ENCODE measurements at places on chromosomes 4 and X.

- DNase-seq, result no peak
- H3K27me3 ChIP-seq, result no peaks in the 10 kb centered on the region
- H3K27ac ChIP-seq, result no peak overlapping the region
- no peaks in the 10 kb centered on the region for H3K36me3 ChIP-seq
- H3K4me3 ChIP-seq, result no peak overlapping the region
- no peaks in the 10 kb centered on the region for H3K4me1 ChIP-seq
Observed at GRCh38 chr4:72513227-72513626, 55.8 kb downstream of the ADAMTS3 start.

DNA sequence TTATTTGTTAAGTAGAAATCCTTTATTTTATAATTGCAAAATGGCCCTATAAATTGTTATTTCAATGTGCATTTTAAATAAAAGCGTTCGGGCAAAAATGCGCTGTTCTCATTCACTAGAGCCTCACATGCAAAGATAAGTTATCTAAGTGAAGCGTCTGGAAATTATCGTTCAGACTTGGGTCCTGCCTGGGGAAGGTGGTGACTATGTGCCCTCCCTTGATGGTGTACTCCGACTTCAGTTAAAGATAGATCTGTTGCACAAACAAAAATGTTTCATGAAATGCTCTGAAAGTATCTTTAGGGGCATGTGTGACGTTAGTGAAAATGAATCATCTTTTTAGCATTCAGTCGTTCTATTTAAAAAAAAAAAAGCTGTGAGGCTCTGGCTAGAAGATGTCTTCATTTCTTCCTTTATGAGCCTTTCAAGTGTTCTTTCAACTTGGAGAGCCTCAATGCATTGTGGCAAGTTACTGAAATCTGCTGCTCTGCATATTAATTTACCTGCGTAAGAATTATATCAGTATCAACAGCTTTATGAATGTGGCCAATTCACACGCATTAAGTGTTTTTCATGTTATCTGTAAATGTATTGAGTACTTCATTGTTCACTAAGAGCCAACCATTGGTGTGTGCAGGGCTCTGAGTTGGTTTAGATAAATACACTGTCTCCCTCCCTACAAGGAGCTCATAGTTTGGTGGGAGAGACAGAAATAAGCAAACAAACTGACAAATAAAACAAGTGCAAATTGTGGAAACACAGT, 83.0 kb downstream of the AFF1 start:
- H3K4me3 ChIP-seq, result no peak overlapping the region
- H3K27me3 ChIP-seq, result no peaks in the 10 kb centered on the region
- H3K36me3 ChIP-seq, result no peaks in the 10 kb centered on the region
- peaks cover 51% of the 10 kb centered on the region for H3K4me1 ChIP-seq
- H3K27ac ChIP-seq, result no peak overlapping the region
- no peak for DNase-seq

DNA sequence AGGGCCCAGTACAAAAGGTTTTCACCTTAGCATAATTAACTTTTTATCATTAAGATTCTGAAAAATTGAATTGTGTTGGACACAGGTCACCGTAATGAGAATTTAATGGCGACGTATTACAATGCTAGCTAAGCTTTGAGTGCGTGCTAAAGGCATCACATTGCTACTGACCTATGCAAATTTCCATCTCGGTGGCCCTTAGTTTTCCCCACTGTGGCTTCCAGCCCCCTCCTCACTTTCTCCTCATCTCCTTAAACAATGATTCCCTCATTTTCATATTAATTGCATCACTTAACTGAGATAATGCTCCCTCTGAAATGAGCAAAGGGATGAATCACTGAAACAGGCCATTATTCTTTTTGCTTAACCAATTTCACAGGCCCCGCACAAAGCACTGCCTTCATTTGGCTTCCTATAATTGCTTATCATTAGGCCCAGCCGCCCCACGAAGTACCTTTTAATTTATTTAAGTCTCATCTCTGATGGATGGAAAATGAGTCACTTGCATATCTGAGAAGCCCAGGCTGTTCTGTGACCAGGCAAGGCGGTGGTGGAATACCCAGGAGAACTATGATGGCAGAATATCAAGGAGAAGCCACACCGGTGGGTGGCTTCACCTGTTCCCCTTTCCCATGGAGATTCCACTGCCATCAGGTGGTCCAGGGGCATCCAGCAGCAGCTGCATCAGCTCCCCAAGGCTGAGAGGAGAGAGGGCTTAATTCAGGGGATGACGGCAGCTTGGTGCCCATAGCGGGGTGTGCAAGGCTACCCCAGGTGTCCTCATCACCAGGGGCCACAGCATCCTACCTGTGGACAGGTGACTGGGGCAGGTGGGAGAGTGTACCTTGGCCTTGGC, 223.8 kb upstream of the BOD1L1 start:
- no peak overlapping the region for H3K4me3 ChIP-seq
- H3K27ac ChIP-seq, result no peak overlapping the region

GRCh38 chrX:44708470-44708869, 135.4 kb upstream of the DUSP21 start:
- no peak overlapping the region for H3K4me3 ChIP-seq
- H3K36me3 ChIP-seq, result no peaks in the 10 kb centered on the region
- no peaks in the 10 kb centered on the region for H3K27me3 ChIP-seq
- H3K4me1 ChIP-seq, result peaks cover 16% of the 10 kb centered on the region

DNA sequence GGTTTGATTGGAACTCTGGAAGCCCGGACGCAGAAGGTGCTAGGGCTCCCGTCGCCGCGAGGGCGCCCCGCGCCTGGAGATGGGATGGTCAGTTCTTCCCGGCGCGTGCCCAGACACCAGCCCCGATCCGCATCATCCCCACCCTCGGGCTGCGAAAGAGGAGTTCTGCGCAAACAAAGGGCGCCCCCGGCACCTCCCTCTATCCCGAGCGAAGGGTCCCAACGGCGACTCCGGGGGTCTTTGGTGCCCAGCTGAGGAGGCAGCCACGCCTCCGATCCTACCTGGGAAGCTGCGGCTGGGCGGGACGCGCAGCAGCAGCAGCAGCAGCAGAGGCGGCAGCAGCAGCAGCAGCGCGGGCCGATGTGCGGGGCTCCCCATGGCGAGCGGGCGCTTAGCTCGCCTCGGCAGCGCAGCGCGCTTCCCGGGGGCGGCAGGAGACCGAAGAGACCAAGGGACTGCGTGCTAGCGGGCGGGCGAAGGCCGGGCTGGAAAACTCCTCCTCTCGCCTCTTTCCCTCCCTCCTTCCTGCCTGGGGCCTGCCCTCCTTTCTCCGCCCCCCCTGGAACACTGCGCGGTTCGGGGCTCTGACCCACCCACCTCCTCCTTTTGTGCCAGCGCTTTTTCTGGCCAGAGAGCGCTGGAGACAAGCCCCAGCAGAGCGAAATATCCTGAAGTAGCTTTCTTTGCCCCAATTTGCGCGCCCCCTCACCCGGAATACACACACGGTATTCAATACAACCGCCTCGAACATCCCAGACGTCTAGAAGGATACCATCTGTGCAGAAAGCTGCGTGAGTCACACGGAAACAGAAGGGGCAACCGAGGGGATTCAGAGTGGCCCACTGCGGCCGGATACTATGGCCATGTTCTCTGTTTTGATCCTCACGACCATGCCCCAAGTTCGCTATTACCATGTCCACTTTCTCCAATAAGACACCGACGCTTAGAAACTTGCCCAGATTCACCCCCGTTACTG, at the start of gene SRPX:
Gene SRPX, minus strand, starts transcription at position 457 of the 976 bp plus-strand sequence. Its CDS starts 79 bp downstream, at position 378.
- H3K27ac ChIP-seq, result no peak within 1 kb of the TSS
- H3K36me3 ChIP-seq, result no peaks in the 10 kb centered on the region
- no peaks in the 10 kb centered on the region for H3K4me1 ChIP-seq

DNA sequence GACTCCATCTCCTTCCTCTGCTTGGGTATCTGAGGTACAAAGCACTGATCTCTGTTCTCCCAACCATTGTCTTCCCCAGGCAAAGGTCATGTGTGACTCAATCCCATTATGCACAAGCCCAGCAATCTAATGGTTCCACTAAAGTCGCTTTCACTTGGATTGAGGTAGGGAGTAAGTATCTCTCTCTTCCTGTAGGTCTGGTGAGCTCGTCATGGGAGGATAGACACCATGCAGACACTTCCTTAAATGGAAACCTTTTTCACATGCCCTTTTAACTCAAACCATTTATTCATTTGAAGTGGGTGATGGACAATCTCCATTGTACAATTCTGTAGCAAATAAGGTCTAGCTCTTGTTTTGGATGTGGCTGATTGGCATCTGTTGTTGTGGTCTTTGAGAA, 245.2 kb upstream of the CLNK start:
- DNase-seq, result no peak
- H3K36me3 ChIP-seq, result no peaks in the 10 kb centered on the region
- H3K27ac ChIP-seq, result no peak overlapping the region
- H3K4me3 ChIP-seq, result no peak overlapping the region

DNA sequence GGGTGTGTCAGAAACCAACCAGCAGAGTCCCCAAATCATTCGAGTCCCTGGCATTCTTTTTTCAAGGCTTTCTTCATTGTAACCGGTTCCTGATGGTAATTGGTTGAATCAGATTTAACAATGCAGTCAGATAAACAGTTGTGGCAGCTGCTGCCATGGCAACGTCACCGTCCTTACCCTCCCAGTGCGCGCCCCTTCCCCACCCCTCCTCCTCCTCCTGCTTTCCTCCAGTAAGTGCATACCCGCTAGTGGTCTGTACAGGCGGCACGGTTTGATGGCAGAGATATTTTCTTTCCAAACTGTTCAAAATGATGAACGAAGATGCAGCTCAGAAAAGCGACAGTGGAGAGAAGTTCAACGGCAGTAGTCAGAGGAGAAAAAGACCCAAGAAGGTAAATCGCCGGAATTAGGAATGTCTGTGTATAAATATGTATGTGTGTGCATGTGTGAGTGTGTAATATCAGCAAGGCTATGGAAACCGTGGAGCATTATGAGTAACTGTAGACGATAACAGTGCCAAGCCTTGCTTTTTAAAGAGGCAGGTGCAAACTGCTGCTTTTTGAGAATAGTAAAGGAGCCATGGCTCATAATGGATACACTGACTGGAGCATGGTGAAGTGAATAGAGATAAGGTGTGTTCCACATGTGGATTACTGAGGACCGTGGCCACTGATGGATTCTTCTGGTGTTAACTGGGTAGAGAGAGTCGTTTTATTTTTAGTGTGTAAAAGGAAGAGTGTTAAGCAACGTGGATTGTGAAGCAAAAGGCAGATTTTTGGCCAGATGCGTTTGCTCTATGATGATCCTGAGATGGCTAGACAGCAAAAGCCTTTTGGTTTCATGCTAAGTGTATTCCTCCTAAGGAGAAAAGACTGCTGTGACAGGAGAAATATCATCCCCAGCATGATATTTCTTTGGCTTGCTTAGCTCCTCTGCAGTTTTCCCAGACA, at the start of gene ANK2:
Gene ANK2, plus strand, starts transcription at position 233 of the 950 bp plus-strand sequence. Its CDS starts 76 bp downstream, at position 309.
- no peak for DNase-seq
- H3K27me3 ChIP-seq, result no peaks in the 10 kb centered on the region
- H3K36me3 ChIP-seq, result no peaks in the 10 kb centered on the region

GRCh38 chrX:103276581-103277002, at the start of gene TCEAL5:
TCEAL5 (minus strand) TSS chrX:103276750; CDS start chrX:103274563, 2,187 bp downstream.
- no peak for DNase-seq
- no peak within 1 kb of the TSS for H3K27ac ChIP-seq
- H3K27me3 ChIP-seq, result no peaks in the 10 kb centered on the region

- peak; percentile 32 for DNase-seq
- H3K27me3 ChIP-seq, result no peaks in the 10 kb centered on the region
- no peaks in the 10 kb centered on the region for H3K36me3 ChIP-seq
- H3K27ac ChIP-seq, result peak overlapping the region; percentile 85
- peaks cover 26% of the 10 kb centered on the region for H3K4me1 ChIP-seq
Observed at GRCh38 chr4:101348367-101348827, 1.1 kb upstream of the PPP3CA start.

DNA sequence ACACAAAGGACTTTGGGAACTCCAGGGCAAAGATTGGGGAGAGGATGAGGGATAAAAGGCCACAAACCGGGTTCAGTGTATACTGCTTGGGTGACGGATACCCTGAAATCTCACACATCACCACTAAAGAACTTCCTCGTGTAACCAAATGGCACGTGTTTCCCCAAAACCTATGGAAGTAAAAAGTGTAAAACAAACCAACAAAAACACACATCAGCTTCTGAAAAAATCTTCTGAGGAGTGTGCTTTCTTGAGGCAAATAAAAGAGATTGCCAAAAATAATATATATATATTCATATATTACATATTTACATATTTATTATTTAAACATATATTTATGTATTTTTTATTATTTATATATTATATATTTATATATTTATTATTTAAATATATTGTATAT, 3.9 kb downstream of the P2RY8 start:
- no peaks in the 10 kb centered on the region for H3K36me3 ChIP-seq
- H3K4me3 ChIP-seq, result no peak overlapping the region
- no peaks in the 10 kb centered on the region for H3K27me3 ChIP-seq
- H3K27ac ChIP-seq, result no peak overlapping the region
- no peak for DNase-seq
- H3K4me1 ChIP-seq, result no peaks in the 10 kb centered on the region

GRCh38 chr4:2394528-2394927, 23.9 kb downstream of the ZFYVE28 start:
- no peaks in the 10 kb centered on the region for H3K27me3 ChIP-seq
- H3K36me3 ChIP-seq, result no peaks in the 10 kb centered on the region
- H3K4me1 ChIP-seq, result no peaks in the 10 kb centered on the region
- no peak overlapping the region for H3K27ac ChIP-seq

GRCh38 chr4:7298619-7299009, 106.3 kb downstream of the SORCS2 start:
- H3K27ac ChIP-seq, result no peak overlapping the region
- H3K36me3 ChIP-seq, result no peaks in the 10 kb centered on the region
- no peak for DNase-seq
- no peaks in the 10 kb centered on the region for H3K4me1 ChIP-seq
- no peak overlapping the region for H3K4me3 ChIP-seq
- no peaks in the 10 kb centered on the region for H3K27me3 ChIP-seq

DNA sequence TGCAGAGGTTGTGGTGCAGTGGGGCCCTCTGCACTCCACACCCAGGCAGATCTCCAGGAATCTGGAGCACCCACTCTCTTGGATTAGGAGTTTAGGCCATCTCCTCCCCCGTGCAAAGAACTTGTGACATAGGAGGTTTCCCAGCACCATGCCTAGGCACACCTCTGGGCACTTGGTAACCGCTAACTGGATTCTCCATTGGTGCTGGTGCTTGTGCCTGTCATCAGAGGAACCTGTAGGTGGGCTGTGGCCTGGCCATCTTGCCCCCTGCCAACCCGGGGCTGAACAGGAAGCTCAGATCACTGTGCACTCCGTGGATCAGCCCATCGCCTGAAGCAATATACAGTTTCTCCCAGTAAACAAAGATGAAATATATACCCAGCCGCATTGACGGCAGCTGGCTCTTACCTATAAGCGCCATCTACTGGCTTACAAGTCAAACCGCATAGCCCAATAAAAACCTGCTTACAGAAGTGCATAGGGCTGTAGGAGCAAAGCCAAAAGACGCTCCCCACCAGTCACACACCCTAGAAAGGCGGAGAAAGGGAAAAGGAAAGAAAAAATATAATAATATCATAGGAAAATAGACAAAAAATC, 19.1 kb upstream of the TEX13B start:
- H3K27ac ChIP-seq, result no peak overlapping the region
- no peaks in the 10 kb centered on the region for H3K36me3 ChIP-seq
- H3K27me3 ChIP-seq, result no peaks in the 10 kb centered on the region
- no peaks in the 10 kb centered on the region for H3K4me1 ChIP-seq

GRCh38 chr4:26349496-26349895, 28.7 kb downstream of the RBPJ start:
- H3K4me1 ChIP-seq, result no peaks in the 10 kb centered on the region
- no peak for DNase-seq
- no peak overlapping the region for H3K27ac ChIP-seq
- H3K27me3 ChIP-seq, result no peaks in the 10 kb centered on the region
- no peak overlapping the region for H3K4me3 ChIP-seq

Measured in Caco-2 (cell line).